ENCODE measurements at places on chromosomes 16 and 17.

GRCh38 chr16:56514845-56515244 is 5.0 kb downstream of the BBS2 start:
- no peak for DNase-seq

DNA sequence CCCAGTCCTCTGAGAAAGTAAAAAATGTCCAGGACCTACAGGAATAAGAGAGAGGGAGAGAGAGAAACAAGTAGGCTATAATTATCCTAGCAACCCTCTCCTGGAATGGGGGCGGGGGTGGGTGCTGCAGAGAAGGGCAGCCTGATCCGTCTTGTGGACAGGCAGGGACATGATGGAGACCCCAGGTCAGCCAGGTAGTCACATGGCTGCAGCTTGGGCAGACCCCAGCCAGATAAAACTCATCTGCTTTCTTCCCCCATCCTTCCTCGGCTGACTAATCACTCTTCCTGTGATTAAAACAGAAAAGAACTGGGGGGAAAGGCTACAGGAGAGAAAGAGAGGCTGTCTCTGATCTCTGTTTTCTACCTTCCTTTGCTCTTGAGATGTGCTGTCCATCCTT is 32.6 kb downstream of the COPZ2 start:
- DNase-seq: no peak

- DNase-seq: no peak
Measured at GRCh38 chr17:38981636-38982035, 14.4 kb upstream of the FBXO47 start.

DNA sequence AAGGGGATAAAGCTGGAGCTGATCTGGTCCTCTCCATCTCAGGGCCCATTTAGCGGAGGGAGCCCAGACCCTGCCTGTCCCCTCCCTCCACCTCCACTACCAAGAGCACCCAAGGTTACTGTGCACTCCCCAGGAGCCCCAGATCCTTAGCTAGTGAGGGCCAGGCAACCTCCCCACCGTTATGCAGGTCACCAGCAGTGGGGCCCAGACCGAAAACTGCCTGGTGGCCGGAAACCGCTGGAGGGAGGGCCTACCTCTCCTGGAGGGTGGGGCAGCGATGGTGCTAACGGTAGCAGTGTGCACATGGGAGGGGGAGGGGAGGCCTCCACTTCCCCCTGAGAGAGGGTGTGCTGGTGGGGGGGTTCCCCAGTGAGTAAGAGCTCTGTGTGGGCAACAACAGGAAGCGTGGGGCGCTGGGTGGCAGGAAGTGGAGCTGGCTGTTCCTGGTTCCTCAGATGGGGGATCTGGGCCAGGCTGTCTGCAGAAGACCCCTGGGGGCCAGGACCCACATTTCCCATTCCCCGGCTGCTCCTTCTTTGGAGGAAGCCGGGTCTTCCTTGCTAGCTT is 4.4 kb downstream of the FMNL1 start:
- no peak for DNase-seq

DNA sequence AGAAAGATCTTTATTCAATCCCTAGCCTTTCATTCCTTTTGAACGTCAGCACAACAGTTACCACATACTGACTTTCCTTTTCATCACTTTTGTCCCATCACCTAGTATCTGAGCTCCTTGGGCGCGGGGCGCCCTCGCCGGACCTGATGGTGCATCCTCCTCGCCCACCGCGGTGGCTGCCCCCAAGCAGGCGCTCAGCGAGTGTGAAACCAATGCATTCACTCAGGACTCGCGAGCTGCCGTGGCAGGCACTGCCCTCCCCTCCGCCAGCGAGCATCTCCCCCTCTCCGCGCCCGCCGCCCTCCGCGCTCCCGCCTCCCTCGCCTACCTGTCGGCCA is 756 bp downstream of the KLHL11 start:
- no peak for DNase-seq

GRCh38 chr16:50279504-50279865 is 13.1 kb downstream of the ADCY7 start:
- no peak for DNase-seq

DNA sequence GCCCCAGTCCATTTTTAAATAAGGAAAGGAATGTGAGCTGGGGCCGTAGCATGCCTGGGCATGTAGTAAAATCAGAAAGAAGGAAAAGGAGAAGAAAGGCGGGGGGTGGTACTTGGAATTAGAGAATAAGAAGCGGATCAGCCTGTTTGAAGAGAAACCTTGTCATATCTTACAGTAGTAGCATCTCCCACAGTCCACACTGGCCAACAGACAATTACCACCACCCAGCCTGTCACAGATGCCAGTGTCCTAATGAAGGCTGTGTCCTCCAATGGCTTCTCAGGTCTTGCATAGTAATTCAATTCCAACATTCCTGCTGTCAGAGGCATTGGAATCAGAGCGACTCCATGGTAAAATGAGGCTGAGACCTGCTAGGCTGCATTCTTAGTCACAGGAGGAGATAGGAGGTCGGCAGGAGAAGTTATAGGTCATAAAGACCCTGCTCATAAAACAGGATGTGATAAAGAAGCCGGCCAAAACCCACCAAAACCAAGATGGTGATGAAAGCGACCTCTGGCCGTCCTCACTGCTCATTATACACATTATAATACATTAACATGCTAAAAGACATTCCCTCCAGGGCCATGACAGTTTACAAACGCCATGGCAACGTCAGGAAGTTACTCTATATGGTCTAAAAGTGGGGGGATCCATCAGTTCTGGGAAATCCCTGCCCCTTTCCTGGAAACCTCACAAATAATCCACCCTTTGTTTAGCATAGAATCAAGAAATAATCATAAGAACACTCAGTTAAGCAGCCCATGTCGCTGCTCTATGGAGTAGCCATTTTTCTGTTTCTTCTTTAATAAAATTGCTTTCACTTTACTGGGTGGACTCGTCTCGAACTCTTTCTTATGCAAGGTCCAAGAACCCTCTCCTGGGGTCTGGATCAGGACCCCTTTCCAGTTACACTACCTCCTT is 9.6 kb upstream of the AKAP10 start:
- no peak for DNase-seq

DNA sequence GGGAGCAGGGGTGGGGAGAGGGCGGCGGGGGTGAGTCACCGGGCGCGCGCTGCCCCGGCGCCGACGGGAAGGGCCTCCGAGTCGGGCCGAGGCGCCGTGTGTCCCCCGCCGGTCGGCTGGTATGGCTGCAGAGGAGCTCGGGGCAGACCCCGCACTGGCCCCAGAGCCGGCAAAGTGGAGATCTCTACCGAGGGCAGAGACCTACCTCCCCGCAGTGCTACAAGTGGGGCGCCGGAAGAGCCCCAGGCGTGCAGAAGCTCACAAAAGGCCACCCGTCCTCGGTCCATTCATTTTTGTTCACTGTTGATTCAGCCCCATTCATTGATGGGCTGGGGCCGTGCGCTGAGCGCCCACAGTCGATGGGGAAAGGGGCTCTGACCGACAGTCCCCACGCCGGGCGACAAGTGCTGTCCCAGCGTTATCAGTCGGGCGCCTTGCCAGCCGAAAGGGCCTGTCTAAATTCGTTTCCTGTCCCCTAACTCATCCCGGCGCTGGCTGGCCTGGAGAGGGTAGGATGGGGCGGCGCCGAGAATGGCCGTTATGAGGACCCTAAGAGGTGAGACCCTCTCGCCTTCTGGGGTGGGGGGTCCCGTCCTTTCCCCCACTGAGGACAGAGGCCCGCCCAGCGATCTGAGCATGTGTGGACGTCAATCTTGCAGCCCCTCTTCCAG is 709 bp upstream of the ENO3 start:
- no peak for DNase-seq

DNA sequence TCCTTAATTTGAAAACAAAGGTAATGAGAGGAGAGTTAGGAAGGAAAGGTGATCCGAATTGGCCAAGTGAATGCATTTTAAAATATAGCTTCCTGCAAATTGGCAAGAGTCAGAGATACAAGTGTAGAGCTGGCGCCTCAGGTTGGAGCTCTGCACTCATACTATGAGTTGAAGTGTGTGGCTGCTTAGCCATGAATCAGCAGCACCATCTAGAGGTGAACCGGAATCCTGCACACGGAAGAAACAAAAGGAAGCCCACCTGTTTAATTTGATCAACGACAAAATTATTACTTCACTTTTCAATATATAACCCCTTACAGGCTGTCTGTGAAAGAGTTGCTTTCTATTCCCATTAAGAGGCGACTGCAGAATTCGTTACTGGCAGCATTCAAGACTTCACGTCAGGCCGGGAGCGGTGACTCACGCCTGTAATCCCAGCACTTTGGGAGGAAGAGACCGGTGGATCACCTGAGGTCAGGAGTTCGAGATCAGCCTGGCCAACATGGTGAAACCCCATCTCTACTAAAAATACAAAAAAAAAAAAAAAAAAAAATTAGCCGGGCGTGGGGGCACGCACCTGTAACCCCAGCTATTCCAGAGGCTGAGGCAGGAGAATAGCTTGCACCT is 1253.7 kb upstream of the CDH8 start:
- DNase-seq: peak; percentile 24

DNA sequence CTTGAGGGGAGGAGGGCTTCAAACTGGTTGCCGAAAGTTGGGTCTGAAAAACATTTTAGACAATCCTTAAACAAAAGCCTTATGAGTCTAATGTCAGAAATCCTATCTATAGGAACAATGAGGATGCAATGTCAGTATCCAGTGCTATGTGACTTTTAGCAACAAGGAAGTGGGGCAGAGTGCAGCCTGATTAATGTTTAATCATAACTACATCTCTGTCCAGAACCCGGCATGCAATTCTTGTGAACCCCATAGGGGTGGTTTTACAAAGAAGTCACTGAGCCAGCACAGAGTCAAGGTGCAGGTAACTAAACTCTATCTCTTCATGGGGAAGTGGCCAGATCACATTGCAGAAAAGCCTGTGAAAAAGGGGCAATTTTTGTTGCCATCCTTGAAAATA is 267.5 kb downstream of the HS3ST4 start:
- DNase-seq: no peak

- no peak for DNase-seq
Measured at GRCh38 chr17:72514891-72515290, 394.1 kb downstream of the SOX9 start.

DNA sequence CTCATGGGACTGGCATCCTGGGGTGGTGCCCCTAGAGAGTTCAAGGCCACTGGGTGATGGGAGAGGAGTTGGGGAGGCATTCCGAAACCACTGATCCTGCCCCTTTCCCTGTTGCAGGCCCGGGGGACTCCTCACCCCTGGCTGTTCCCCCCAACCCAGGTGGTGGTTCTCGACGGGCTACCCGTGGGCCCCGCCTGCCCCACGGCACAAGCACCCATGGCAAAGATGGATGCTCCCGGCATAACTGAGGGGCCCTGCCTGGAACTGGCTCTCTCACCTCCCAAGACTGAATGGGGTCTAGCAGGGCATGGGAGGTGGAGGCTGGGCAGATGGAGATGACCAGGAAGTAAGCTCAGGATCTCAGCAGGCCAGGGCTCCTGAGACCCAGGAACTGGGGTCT is 6.6 kb downstream of the BTBD17 start:
- DNase-seq: no peak

GRCh38 chr17:2212400-2212981 is 91.1 kb downstream of the SMG6 start:
- DNase-seq: no peak

DNA sequence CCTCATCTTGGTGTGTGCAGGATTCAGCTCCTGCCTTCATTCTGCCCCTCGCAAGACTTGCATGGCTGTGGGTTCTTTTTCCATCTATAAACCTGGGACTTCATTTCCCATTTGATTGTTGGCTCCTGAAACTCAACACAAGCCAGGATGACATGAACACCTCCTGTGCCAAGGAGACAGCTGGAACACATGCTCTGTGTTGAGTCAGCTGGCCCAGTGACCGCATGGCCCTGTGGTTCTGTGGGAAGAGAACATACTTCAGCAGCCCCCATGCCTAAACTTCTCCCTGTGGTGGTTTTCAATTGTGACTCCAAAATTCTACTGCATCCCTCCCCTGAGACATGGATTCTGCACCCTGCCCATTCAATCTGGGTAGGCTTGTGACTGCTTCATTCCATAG is 57.9 kb upstream of the FOXF1 start:
- DNase-seq: no peak

DNA sequence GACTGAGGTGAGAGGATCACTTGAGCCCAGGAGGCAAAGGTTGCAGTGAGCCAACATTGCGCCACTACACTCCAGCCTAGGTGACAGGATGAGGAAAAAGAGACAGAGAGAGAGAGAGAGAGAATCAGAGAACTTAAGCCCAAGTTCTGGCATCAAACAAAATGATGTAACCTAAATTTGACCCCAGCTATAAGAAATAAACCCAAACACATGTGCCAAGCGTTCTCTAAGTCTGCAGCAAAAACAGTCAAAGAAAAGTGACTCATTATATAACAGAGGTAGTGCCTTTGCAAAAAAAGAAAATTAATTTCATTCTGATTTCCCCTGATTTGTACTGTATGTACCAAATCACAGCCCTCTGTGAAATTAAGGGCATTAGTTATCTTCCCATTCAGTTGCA is 89.5 kb downstream of the CDH11 start:
- no peak for DNase-seq

DNA sequence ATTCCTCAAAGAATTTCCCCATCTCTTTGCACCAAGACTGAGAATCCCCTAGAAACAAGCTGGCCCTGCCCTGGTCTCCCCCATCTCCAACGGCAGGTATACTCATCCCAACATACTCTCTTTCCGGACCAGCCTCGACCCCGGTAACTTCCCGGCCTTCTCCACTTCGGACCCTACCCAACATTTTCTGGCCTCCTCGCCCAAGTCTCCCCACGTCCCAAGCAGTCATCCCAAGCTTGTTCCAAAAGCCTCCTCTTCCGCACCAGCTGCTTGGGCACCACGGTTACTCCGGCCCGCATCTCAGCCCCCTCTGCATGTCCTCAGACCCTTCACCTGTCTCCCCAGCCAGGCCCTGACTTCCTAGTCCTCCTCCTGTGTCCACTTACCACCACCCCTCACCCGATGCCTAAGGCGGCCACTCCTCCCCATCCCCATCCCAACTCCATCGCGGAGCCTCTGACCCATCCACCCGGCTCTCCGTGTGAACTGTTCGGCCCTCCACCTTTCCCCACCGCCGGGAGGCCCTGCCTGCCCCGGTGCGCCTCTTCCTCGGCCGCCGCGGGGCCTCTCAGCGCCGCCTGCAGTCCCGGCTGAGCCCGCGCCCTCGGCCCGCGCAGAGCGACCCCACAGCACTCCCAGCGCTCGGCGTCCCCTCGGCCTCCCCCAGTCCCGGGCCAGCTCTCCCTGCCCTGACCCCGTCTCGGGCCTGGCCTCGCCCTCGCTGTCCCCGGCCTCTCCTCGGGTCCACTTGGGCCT is 994 bp downstream of the PITPNA start:
- DNase-seq: no peak

DNA sequence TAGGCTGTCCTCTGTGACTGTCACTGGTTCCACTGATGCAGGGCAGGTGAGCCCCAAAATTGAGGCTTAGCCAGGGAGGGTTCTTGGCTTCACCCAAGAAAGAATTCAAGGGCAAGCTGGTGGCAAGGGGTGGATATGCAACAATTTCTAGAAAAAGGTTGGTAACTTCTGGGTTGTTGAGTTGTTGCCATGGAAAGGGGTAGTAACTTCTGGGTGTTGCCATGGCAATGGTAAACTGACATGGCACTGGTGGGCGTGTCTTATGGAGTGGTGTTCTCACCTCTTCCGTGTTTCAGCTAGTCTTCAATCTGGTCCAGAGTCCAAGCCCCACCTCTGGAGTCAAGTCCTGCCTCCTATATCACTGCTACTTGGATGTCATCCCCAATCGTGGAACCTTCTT is 9.5 kb upstream of the GUCY2D start:
- no peak for DNase-seq
